ENCODE measurements at places on chromosomes 2 and 18.

- DNase-seq = no peak
These were observed 1.3 kb downstream of the CDCA7 start for GRCh38 chr2:173355866-173356508.

- no peak for DNase-seq
These were observed 197.9 kb downstream of the CDCA7 start for GRCh38 chr2:173552531-173552930.

GRCh38 chr18:5132987-5133386 lies 64.1 kb downstream of the AKAIN1 start:
- DNase-seq = no peak

DNA sequence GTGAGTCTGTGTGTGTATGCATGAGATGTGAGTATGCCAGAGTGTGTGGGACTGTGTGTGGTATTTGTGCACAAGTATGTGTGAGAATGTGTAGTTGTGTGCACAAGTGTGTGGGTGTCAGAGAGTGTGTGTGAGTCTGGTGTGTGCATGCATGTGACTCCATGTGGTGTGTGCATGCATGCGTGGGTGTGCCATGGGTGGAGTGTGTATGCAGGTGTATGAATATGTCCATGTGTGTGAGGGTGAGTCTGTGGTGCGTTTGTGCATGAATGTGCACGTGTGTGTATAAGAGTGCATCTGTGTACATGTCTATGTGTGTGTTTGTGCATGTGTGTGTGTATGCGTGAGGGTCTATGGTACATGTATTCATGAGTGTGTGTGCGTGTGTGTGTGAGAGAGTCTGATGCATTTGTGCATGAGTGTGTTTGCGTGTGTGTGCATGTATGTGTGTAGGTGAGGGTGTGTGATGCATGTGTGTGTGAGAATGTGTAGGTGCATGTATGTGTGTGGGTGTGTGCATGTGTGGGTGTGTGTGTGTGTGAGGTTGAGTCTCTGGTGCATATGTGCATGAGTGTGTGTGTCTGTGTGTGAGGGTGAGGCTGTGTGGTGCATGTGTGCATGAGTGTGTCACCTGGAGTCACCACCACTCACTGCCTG lies 226.8 kb downstream of the LDLRAD4 start:
- DNase-seq = no peak

DNA sequence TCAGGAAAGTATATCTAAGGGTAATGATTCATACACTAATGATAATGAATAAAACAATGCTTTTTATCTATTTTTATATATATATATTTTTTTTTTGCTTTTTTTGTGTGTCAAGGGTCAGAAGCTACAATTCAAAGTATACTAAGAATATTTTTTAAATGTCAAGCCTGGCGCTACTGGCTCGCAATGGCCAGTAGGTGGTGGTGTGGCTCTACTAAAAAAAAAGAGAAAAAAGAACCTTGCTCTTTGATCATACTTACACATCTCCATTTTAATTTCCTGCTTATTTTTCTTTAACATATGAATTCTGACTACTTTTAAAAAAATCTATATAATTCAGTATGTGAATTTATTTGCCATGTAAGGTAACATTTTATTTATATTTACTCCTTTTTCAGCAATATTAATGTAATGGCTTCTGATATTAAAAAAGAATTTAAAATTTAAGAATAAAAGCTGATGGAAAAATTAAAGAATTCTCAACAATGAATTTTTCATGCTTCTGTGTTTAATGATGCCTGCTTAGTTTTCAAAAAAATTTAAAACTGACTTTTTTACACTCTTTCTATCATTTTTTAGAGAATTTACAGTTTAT lies 232.9 kb downstream of the GULP1 start:
- DNase-seq = no peak

- DNase-seq = no peak
These were observed 57.1 kb downstream of the ADCYAP1 start for GRCh38 chr18:961644-962355.

GRCh38 chr2:218823196-218823855 lies 8.3 kb downstream of the PRKAG3 start:
- no peak for DNase-seq

- no peak for DNase-seq
These were observed 86.5 kb downstream of the HAUS1 start for GRCh38 chr18:46190667-46191066.

DNA sequence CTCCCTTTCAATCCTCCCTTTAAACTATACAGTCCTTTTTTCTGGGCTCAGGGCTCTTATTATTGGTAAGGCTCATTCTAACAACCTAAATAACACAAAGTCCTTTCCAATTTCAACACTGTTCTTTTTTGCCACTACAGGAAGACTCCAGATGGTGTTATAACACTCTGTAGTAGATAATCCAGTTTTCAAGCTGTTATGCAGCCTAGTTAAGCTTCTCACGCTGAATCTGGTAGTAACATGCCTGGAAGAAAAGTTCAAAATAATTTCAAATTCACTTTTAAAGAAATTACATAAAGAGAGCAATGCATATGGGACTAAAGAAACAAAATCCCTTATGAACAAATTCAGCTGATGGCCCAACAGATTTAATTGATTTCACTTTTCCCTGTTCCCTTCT lies 3.2 kb upstream of the MPP4 start:
- no peak for DNase-seq
